Dorsolateral prefrontal cortex (tissue), 122 donors: ENCODE measurements at places on chromosomes 2 and 18. TPM values are rescaled to one million over a fixed set of nuclear protein-coding genes. Genes with fewer than 3 reads are reported as not detected.

- no peak for DNase-seq
Measured at GRCh38 chr2:190847504-190848081, 33.0 kb upstream of the GLS start.

GRCh38 chr18:13422541-13423147, 204.1 kb downstream of the LDLRAD4 start:
- no peak for DNase-seq

DNA sequence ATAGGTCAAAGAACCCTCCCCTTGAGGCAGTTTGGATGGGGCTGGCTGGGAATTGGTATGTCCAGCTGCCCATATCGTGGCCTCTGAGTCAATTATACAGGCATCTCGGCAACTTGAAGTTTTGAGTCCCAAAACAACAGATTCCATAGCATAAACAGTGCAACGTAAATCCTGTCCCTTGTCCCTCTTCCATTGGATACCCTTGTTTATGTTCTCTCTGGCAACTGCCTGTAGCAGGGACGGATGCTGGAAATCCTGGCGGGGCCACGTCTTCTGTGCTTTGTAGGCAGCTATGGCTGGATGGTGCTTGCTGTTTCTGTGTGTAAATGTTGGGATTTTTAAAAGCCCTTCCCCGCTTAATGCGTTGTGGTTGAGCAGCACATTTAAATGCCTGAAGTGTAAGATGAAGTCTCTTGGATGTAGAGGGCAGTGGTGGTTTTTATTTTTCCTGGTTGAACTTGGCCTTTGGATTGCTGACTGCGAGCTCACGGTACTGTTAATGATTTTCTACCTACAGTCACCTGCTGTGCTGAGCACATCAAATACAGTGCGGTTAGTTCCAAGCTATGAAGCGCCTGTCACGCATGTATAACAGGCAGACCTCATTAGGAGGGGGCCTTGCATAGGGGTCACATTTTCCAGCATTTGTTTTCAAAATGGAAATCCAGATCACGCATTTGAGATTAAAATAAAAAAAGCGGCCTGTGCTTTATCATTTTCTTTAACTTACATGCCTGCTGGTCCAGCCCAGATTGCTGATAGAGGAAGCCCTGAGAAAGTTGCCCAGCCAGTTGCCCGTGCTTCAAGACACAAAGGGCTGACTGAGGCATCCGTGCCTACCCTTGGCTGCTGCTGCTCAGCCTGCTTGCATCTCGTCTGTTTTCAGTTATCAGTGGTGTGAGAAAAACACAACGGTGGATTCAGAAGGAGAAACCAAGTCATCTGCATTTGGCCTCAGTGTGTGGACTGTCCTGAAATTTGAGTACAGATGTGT, 84.7 kb downstream of the NEDD4L start:
- DNase-seq, result no peak

DNA sequence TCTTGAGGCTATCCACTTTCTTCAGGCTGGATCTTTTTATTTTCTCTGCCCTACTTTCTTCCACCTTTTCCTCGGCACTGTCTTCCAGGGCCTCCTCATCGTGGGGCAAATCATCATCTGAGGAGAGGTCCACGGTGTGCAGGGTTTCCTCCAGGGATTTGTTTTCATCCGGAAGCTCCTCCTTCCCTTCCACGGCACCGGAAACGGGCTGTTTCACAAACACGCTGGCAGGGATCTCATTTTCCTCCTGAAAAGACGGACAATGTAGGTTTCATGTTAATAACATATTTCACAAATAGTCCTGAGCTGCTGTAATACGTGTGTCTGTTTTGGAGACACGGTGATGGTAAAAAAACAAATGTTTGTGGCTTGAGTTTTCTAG, 10.4 kb downstream of the CAVIN2 start:
- no peak for DNase-seq

- no peak for DNase-seq
Measured at GRCh38 chr2:57488061-57488460, 558.5 kb upstream of the VRK2 start.

DNA sequence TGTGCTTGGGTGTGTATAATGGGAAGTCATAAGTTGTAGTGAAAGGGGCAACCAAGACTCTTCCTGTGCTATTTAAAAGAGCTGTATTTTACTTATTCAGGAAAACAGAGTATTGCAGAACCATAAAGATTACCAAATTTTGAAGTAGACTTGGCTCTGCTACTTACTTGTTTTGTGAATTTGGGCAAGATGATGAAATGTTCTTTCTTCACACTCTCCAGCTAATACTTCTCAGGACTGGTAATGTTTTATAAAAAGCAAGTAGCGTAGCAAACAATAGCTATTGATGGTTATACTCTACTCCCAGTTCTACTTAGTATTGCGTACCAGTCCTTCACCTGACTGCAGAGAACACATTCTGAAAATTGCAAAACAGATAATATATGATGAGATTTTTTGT, 374.1 kb downstream of the ARHGAP15 start:
- no peak for DNase-seq

IL36A gene
- not detected for total RNA-seq

CHRND gene
- total RNA-seq, result not detected

USP37 gene
- 25.6 TPM for total RNA-seq

COLEC12 gene
- total RNA-seq, result 8.4 TPM

STAT4 gene
- total RNA-seq, result 24.1 TPM

ICOS gene
- total RNA-seq, result not detected

DNAH6 gene
- 11.9 TPM for total RNA-seq

IFT172 gene
- 85.8 TPM for total RNA-seq

ANXA4 gene
- total RNA-seq, result 39.4 TPM

KCNJ13 gene
- total RNA-seq, result not detected
